ENCODE measurements at places on chromosomes 13 and 19.

DNA sequence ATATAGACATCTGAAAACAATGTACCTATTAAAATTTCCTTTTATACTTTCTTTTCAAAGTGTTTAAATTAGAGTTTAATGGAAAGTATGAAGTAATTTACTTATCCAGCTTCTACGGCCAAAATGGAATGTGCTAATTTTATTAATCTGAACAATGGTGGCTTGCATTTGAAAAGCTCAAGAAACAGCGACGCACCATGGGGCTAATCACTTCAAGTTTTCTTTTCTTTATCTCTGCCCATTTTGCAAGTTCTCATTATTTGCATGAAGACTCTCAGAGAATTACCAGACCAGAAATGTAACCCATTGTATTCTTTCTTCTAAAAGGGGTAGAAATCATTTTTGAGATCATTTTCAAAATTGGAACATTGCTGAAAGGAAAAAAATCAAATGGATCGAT lies 204.0 kb upstream of the STARD13 start:
- DNase-seq = no peak

DNA sequence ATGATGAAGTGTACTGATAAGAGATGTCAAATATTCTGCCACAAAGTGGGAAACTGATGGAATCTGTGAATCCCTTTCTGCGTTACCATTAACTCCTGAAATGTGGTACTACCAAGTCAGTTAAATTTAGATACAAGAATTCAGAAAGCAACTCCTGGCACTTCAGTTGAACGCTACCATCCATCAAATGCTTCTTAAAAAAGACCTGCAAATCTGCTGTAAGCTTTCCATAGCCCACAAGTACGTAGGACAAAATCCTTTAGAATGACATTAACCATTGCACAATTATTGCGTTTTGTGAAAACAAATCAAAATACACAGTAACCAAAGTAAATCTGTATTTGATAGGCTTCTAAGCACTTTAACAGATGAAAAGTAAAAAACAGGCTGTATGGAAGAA lies 5.4 kb downstream of the SMAD9 start:
- DNase-seq = no peak

- no peak for DNase-seq
Measured at GRCh38 chr19:52786078-52786463, 520 bp downstream of the ZNF600 start.

- no peak for DNase-seq
Measured at GRCh38 chr13:34417896-34418295, 524.2 kb upstream of the NBEA start.

GRCh38 chr13:108215436-108215835 lies at the start of gene LIG4:
Gene LIG4 (minus strand): TSS chr13:108215536. CDS start chr13:108211268, 4,268 bp downstream.
- peak; percentile 84 for DNase-seq

DNA sequence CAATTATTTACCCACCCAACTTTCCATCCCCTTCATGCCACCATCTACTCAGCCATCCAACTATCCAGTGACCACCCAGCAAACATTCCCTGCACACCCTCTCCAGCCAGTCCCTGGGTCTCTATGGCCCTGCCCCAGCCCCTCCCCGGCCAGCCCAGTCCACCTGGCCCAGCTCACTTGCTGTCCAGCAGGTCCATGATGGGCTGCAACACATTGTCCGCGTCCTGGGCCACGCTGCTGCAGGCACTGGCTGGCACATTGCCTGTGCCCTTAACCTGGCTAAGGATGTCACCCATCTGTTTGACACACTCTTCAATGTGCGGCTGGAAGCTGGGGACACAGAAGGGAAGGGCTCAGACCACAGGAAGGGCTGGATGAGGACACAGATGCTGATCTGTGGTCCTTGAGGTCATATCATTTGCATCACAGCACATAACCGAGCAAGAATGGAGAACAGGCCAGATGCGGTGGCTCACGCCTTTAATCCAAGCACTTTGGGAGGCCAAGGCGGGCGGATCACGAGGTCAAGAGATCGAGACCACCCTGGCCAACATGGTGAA lies 61.6 kb downstream of the UNC13A start:
- no peak for DNase-seq

- no peak for DNase-seq
Measured at GRCh38 chr19:33904681-33905080, 108.0 kb downstream of the KCTD15 start.

Measured in AG04450 (cell line).